ENCODE measurements at places on chromosomes 4 and X.

DNA sequence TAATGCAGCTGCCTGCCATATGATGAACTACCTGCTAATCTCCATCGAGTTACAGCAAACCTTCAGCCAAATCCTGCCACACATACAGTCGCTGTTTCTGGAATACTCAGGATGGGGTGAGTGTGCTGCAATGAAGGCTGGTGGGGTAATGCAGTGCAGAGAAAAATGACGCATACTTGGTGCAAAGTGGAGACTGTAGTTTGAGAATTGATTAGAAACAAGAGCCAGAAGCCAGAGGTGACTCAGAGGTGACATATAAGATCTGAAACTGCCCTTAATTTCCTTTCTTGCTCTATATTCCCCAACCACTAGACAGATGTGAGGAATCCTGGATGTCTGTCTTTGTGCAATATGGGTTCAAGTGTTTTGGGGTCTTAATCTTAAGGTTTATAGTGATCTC lies 22.0 kb downstream of the C4orf54 start:
- DNase-seq, result no peak

GRCh38 chr4:190020790-190021717 lies 6.0 kb downstream of the FRG2 start:
- DNase-seq, result peak; percentile 81

DNA sequence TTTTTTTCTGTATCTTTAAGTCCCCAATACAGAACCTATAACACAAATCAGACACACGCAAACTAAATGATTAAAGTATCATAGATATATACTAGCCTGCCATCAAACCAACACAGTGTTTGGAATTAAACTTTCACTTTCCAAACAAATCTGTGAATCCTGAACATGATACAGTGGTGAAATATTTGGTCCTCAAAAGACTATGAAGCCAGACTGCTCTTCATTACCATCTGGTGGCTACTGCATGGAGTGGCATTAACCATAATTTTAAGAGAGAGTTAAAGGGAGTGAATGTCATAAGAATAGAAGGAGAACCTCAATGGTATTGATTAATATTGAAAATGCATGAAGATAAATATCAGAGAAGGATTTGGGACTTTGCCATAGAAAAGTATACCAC lies 9.2 kb upstream of the GABRA4 start:
- DNase-seq, result peak; percentile 8

DNA sequence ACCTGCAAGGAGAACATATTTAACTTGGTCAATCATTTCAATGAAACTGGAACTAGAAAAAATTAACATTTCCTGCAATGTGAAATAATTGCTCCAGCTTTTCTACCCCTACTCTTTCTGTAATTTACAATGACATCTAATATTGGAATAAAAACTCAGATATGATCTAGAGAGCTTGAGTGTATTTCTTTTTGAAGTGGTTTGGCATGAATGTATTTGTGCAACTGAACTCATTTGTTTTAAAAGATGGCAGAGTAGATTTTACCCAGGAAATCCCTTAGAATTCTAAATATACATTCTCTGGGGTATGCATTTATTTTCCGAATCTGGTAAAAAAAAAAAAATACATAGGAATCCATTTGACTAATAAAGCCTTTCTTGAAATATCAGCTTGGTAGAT lies 21.5 kb upstream of the GATB start:
- no peak for DNase-seq

DNA sequence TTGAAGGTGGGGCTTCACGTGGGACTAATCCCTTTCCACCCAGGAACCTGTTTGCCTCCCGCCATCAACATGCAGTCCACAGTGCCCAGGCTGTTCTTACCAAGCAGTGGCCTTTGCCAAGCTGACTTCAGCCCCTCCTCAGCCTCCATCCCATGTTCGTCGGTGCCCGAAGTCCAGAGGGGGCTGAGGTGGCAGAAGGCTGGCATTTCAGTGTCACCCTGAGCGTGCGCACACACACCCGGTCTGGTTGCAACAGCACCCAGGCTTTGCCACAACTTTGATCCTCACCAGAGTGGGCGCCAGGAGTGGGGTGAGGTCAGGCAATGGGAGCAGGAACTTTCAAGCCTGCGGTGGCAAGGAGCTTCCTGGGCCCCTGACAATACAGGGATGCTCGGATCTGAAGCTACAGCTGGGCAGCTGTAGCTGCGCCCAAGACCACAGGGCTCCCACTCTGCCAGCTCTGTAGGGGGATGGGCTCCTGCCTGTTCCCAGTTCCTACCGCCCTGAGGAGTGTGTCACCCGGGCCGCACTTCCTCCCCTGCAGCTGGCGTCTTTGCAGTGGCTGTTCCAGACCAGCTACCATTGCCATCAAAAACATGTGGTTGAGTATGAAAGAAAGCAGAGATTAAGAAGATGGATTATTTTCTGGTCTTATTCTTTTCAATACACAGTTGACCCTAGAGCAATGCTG lies 428.0 kb downstream of the EPHA5 start:
- DNase-seq, result no peak

GRCh38 chr4:19677211-19677610 lies 574.5 kb upstream of the SLIT2 start:
- DNase-seq, result no peak
